ENCODE measurements at places on chromosomes 7 and 10.
A peak's percentile ranks its signal among the peaks of the same experiment; 100 is the strongest.

DNA sequence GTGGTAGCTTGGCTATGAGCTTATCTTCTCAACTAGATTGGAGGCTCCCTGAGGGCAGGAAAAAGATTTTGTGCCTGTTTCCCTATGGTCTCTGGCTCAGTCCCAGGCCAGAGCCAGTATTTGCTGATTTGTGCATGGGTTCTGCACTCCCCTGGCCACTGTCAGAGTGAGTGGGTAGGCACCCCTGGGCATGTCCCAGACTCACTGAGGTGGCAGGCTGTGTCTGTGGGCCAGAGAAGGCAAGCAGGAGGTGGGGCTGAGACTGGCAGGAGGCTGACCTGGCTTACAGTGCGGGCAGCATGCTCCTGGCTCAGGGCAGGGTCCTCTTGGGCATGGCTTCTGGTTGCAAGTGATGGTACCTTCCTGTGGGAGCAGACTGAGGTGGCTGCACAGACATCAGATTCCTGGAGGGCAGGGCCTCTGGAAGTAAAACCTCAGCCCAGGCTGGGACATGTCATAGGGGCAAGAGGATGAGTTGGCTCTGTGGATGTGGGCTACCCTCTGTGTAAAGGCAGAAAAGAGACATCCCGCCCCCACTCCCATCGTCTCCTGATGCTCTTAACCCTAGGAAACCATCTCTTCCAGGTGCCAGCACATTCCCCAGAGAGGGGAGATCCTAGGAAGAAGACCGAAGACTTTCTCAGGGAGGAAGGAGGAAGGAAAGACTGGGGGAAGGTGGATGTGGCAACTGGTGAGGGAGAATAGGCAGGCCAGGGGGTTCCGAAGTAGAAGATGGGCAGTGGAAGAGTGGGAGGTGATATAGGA is 4.3 kb downstream of the KCP start:
- DNase-seq = no peak

DNA sequence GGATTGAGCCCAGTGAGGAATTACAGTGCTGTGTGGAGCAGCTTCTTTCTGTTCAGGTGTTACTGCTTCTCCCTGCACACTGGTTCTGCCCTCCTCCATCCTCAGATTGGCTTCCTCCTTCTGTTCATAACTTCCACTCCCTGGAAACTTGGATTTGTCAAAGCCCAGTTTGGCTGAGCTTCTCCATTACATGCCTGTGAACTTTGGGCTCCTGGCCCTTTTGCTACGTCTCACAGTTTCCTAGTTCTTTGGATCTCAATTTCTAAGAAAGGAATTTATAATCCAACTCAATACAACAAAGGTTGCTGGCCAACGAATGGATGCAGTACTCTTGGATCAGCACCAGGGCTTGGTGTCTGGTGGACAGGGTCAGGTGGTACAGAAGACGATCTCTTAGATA is 318.1 kb downstream of the RPS24 start:
- DNase-seq = no peak

- no peak for DNase-seq
Measured at GRCh38 chr10:19283786-19284185, 235.2 kb downstream of the MALRD1 start.

GRCh38 chr7:43850348-43851116 is 18.8 kb downstream of the MRPS24 start:
- DNase-seq = no peak

GRCh38 chr7:152553671-152554317 is 118.0 kb upstream of the KMT2C start:
- no peak for DNase-seq

- no peak for DNase-seq
Measured at GRCh38 chr10:25504306-25504705, 329.5 kb downstream of the GPR158 start.

DNA sequence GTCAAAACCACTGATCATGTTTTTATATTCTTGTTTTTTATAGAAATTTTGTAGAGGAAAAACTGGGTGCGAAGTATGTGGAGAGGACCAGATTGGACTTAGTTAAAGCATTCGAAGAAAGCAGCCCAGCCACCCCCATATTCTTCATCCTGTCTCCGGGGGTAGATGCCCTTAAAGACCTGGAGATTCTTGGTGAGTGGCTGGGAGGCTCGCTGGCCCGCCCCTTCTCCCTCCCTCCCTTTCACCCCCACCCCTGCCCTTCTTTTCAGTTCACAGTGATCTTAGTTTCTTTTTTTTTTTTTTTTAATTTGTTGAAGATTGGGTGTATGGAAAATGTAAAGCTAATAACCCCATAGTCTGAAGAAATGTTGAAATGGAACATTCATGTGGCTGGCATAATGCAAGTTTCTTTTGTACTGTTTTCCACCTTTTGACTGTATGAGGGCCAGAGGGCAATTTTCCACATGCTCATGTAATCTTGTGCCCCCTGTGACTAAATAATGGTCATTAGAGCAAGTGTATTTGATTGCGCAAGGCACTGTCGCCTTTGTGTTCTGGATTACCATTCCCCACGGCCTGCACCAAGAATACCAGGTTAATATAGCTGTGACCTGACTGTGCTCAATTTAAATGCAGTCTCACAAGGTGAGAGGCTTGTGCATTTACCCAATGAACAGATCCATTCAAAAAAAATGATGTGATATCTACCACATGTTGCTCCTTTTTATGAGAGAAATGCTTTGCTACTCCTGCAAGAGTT is 77.7 kb downstream of the CDCA7L start:
- no peak for DNase-seq

DNA sequence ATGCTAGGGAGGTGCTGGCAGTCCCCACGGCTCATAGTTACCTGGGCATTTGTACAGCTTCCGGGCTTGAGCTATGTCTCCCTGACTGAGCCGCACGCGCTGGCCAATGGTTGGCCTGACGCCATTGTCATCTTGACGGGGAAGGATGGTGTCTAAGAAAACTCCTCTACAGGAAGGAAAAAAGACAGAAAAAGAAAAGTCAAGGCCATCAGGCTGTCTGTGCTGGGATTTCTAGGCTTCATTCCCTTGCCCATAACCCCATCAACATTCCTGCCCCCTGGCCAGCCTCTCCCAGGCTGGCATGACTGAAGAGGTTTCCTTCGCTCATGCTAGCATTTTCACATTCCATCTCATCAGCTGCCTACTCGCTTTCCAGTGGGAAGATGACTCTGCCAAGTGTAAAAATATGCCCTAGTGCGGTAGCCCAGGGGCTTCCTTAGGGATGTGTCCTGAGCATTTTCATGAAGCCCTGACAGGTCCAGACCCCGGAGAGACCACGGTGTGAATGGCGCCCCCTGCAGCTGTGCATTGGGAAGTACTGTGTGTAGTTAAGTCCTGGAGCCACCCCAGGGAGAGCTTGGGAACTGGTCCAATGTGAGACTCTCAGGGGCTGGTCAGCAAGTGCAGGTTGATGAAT is 54.5 kb upstream of the OPALIN start:
- DNase-seq = no peak

- no peak for DNase-seq
Measured at GRCh38 chr10:104337521-104337984, 712 bp downstream of the ITPRIP start.

GRCh38 chr10:73931767-73932619 is 21.1 kb downstream of the PLAU start:
- DNase-seq = no peak

- peak; percentile 82 for DNase-seq
Measured at GRCh38 chr7:101173752-101174244, 6.3 kb downstream of the NAT16 start.

- no peak for DNase-seq
Measured at GRCh38 chr7:20559883-20560282, 55.6 kb upstream of the ABCB5 start.

DNA sequence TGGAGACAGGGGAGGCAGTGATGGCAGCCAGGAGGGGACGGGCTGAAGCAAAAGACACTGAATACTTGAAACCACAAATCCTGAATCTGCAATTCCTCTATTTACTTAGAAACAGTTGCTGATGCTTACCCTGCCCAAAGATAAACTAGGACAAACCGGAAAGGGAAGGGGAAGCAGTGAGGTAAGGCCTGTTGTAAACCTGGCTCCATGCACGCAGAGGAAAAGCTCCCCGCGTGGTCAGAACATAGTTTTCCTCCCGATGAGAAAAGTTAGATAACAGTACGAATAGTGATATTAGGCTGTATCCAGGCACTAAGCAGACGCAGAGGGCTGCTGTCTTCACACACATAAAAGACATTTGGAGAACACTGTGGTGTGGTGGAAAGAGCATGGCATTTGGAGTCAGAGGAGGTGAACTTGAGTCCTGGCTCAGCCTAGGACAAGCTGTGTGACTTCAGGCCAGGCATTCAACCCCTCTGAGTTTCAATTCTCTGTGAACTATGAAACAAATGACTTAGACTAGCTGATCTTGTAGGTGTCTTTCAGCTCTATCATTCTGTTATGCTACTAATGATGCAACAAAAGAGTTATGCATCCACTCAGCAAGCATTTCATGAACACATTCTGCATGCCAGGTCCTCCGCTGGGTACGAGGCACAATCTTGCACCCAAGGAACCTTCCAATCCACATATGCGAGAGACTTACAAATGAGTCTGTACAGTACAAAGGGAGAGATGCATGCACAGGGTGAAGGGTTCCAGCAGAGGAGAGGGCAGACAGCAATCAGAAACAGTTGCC is 80.9 kb downstream of the SORBS1 start:
- DNase-seq = no peak

DNA sequence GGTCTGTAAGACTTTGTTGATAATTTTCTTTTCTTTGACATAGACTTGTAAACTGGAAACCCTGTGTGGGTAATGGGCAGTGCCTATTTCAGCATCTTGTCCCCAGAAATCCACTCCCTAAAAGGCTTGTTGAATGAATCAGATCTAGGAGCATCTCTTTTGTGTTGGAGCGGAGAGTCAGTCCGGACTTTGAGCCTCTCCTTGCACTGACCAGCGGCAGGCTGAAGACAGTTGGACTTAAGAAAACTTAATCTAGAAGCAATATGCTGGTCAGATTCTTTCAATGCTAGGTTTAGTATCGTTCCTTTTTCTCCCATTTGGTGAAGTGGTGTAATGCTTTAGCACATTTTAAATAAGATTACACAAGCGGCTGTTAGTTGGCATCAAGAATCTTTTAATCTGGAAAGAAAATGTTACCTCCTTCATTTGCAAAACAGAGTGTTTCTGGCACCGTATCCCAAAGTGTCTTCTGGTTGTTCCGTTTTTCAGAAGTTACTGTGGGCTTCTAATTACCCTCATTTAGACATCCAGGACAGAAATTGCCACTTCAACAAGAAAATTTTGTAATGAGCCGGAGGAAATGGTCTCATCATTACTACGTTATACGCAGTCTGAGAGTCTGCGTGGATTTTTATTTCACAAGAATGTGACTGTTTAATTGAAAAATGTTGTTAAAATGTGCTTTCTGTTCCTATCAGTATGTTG is 74.7 kb downstream of the CUX1 start:
- DNase-seq = no peak

DNA sequence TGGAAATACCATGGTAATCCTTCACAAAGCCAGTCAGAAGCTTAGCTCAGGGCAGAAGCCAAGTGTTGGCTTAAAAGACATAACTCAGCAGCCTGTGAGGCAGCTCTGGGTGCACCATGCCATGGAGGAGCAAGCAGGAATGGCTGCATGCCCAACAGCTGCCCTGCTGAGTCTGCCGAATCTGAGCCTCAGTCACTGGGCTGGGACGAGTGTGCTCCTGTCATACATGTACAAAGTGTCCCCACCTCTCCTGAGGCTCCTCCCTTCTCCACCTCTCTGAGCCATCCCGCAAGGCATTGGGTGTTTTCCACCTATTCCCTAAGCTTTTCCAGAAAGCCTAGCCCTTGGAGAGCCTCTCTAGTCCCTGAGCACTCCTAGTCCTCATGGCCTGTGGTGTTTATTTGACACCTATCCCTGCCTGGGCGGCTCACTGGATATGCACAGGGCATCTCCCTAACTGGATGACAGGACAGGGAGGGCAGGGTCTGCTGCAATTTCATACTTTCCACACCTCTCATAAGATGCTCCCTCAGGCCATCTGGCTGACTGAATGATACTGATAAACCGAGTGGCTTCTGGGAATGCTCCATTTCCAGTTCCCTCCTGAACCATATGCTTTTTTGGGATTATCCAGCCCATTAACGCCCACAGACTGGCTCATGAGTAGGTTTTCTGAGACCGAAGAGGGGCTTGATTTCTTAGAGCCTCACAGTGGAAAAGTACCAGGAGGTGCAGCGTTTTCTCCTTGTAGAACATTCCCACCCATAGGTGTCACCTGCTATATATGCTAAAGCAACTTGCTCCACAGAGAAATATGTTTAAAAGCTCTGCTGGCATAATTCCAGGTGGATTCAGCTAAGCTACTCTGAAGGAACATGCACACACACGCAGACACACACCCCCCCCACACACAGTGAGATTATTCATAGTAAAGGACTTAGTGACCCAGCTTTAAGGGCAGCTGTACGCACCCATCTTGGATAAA is 199.3 kb downstream of the SNX10 start:
- DNase-seq = no peak

DNA sequence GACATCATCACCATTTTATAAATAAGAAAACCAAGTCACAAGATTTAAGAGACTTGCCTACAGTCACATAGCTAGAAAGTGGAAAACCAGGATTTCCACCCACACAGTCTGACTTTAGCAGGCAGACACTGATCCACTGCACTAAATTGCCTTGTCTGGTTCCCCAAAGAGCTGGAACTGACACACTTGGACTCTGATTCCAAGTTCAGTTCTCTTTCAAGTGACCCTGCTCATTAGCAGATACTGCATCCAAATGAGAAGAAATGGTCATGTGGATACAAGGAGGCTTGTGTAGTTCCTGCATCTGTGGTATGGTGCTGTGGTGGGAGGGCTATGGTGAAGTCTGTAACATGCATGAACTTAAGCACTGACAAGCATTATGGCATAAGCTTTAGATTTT is 180.1 kb upstream of the MKLN1 start:
- no peak for DNase-seq

- no peak for DNase-seq
Measured at GRCh38 chr7:11252705-11253272, 279.1 kb downstream of the PHF14 start.

DNA sequence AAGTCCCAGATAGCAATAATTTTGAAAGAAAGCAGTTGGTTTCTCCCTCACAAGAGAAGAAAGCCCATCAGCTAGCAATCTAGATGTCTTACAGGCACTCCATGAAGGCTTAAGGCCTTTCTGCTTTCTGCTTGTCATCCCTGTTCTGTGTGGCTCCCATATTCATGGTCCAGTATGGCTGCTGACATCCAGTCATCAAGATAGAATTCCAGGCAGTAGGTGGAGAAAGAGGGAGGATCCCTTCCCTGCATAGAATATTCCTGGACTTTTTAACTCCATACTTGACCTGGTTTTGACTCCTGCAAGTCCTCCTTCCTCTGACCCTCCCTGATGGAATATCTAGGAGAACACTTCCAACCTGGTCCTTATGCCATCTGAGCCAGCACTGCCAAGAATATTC is 389.9 kb upstream of the AKR1E2 start:
- no peak for DNase-seq

GRCh38 chr10:64468219-64468618 is 947.0 kb downstream of the REEP3 start:
- DNase-seq = peak; percentile 9

GRCh38 chr7:158595068-158595467 is 7.4 kb upstream of the PTPRN2 start:
- peak; percentile 25 for DNase-seq

DNA sequence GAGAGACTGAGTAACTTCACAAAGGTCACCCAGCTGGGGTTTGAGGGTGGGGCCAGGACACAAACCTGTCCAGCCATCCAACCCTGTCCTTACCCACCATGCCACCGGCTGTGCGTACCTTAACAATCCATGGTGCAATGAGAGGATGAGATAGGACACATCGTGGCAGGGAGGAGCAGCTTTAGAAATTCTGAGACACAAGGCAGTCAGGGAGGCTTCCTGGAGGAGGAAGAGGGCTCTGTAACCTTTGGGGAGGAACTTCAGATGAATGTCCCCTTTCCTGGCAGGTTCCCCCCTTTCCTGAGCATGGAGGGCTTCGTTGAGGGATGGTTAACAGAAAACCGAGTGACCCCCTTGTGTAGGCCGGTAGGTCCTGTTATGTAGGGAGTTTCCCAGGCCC is 35.6 kb upstream of the SLC29A3 start:
- DNase-seq = no peak

All from NT2/D1 (cell line).